ENCODE measurements at places on chromosomes 4 and X.

DNA sequence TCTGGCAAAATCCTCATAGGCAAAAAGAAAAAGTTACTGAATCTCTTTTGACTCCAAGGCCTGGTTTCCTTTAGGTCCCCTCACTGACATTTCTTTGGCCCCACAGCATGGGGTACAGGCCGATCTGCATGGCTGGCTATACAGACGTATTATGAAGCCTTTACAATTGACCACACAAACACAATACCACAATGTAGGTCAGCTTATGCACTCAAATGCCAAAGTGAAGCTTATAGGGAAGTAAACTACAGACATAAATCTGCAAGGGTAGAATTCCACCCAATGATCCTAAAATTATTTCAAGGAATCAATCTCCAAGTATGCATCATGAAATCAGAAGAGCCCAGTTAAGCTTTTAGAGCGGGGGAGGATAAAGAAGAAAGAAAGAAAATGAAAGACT is 20.7 kb downstream of the STX18 start:
- DNase-seq: no peak

DNA sequence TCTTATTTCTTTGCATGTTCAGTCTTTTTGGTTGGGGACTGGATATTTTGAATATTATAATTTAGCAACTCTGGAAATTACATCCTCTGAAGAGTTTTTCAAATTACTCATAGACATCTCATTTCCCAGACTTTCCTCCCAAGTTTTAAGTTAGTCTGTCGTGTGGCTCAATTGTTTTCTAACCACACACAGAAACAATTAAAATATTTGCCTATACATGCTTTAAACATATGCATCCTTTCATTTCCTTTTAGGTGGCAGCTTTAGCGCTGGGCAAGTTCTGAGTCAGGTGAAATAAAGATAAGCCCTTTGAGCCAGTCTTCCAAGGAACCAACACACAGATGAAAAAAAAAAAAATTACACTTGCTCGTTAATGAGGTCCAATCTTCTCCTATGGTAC is 307.0 kb upstream of the SPOCK3 start:
- DNase-seq: no peak

DNA sequence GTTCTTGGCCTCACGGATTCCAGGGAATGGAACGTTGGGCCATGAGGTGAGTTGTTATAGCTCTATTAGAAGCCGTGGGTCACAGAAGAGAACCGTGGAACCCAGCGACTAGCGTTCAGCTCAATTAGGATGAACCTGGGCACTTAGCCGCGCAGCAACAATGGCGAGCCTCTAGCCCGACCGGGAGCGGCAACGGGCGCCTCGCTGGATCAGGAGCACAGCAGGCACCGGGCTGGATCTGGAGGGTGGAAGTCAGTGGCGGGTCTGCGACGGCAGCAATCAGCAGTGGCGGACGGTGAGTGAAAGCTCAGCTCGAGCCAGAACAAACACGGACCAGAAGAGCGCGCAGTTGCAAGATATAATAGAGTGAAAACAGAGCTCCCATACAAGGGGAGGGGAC is 34.2 kb downstream of the AGA start:
- no peak for DNase-seq

GRCh38 chrX:112851806-112852205 is 11.2 kb upstream of the AMOT start:
- DNase-seq: peak; percentile 13

DNA sequence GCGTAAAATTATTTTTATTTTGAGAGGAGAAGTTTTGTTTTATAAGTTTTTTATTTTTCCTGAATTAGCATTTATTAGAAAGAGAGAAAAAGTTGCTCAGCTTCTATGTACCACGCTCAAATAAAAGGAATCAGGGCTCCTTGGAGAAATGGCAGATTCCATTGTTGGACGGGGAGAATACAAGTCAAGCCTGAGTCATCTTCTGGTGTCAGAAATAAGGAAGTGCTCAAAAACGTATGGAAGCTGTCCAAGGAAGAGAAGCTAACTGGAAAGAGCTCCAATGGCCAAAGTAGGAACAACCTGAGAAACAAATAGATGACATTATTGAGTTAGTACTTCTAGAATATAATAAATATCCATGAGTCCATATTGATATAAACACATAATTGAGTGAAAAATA is 89.3 kb upstream of the NEIL3 start:
- DNase-seq: peak; percentile 30

DNA sequence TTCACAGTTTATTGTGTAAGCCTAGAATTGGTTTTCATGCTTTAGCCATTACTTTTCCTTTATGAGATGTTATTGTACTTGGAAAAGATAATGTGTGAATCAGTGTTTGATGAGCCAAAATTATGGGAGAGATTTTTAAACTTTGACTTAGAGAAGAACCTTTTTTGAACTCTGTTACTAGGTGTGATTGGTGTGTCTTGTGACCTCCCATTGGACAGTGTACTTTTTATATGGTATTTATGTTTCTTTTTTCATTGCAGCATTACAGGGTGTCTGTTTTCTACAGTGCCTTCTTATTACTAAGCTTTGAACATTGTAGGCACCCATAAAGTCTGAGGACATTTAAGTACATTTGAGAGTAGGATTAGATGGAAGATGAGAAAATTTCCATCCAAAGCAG is 91.1 kb downstream of the SLC4A4 start:
- no peak for DNase-seq

GRCh38 chrX:7102119-7102518 is 45.4 kb upstream of the STS start:
- no peak for DNase-seq

DNA sequence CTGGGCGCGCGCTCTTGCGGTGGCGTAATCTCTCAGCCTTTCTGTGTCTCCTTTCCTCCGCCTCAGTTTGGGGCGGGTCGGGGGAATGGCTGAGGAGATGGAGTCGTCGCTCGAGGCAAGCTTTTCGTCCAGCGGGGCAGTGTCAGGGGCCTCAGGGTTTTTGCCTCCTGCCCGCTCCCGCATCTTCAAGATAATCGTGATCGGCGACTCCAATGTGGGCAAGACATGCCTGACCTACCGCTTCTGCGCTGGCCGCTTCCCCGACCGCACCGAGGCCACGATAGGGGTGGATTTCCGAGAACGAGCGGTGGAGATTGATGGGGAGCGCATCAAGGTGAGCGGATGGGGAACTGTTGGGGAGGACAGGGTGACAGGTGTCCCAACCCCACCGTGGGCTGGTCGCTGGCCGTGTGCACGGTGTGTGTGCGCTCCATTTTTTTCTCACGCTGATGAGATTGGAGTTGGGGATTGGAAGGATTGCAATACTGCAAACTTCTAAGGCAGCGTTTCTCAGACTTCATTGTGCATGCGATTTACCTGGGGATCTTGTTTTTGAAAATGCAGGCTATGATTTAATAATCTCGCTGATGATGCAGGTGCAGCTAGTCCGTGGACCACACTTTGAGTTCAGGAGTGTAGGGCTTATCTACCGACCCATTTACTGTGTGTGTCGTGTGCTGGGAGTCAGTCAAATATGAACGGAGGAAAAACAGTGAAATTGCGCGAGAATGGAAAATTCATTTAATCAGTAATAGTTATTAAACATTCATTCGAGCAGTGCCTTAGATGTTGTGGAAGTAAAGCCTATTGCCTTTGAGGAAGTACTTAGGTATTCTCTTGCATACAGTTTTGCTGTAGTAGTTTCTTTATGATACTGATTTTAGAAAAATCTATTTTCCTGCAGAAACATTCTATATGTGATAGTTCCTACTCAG is at the start of gene RAB33B:
Gene RAB33B (plus strand): TSS at position 11 of the 935 bp plus-strand sequence. CDS start 75 bp downstream, at position 86.
- DNase-seq: no peak

- DNase-seq: no peak
Measured at GRCh38 chr4:168538632-168539031, 41.8 kb downstream of the PALLD start.

- peak; percentile 0 for DNase-seq
Measured at GRCh38 chrX:9940421-9940820, 26.7 kb upstream of the CLDN34 start.

- DNase-seq: no peak
Measured at GRCh38 chr4:78079726-78080430, 22.8 kb downstream of the FRAS1 start.

- DNase-seq: no peak
Measured at GRCh38 chrX:111376897-111377578, 35.0 kb downstream of the DCX start.

DNA sequence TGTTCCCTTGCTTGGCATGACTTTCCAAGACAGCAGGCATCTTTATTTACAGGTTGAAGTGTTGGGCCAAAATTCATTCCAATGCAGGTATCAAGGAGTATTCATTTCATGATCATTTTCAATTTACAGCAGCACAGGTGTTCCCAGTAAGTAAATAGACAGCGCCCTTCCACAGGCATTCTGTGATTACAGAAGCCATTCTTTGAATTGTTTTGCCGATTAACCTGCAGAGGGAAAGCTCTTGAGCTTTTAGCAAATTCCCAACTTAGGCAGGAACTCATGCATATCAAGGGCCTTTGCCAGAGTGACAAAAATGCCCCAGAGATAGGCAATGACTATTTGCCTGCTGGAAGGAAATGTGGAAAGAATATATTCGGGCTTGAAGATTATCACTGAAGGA is 6.8 kb downstream of the TXK start:
- no peak for DNase-seq

DNA sequence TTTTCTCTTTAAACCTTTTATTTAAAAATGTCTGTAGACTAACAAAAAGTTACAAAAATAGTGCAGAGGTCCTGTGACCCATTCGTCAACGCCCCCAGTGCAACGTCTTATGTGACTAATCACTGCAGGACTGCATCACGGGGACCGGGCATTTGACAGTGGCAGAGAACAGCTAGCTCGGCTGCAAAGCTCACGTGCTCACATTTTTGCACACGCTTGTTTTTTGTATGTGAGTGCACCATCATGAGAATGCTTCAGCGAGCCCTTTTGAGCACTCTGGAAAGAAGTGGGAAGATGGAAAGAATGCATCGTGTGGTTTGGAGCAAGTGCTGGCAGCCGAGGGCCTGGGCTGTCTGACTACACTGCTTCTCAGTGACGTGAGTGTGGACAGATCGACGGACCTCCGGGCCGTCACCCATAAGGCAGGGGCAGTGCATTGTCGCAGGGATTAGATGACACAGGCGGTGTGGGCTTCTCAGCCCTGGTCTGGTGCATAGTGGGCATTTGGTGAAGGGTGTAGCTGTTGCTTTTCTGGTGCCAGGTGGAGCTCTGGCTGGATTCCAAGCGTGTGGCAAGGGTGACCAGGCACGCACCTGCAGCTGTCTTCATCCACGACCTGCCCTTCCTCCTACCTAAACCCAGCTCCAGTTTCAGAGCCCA is 17.7 kb downstream of the SPON2 start:
- no peak for DNase-seq

- no peak for DNase-seq
Measured at GRCh38 chr4:52625216-52625615, 33.9 kb downstream of the USP46 start.

DNA sequence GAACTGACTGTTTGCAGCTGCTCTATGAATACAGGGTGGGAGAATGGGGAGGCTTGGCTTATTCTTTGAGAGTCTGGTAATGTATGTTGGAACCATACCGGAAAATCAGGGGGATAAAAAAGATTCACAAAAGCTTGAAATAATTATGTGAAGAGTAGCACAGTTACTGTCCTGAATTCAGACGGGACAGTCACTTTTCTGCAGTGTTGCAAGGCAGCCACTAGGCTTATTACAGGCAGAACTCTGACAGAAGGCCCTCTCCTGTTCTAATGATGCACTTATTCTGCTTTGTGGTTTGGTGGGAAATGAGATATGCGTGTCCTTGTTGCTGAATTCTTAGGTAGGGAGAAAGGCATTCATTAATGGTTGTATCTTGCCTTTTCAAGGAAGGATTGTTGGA is 37.2 kb downstream of the GUCY1B1 start:
- DNase-seq: peak; percentile 4

- DNase-seq: peak; percentile 9
Measured at GRCh38 chr4:153466081-153466948, at the start of gene TMEM131L. TSS of gene TMEM131L (plus strand) at chr4:153466360. CDS start at chr4:153466398, 38 bp downstream.

DNA sequence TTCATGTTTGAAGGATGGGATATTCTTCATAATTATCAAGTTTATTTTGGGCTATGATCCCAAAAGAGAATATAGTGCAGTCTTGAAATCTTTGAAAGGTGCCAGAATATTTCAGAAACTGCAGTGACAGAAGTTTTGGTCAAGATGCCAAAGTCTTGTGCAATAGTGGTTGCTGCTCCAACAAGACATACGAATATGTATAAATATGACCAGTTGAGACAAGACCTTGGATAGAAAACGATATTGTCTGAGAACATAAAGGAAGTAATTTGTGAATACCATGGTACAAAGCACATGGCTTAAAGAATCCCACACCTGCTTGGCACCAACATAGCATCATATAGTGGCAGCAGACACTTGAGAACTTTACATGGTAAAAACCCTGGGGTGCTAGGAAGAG is 48.6 kb upstream of the AMELX start:
- no peak for DNase-seq

GRCh38 chr4:128031756-128032384 is 29.2 kb upstream of the LARP1B start:
- DNase-seq: no peak

DNA sequence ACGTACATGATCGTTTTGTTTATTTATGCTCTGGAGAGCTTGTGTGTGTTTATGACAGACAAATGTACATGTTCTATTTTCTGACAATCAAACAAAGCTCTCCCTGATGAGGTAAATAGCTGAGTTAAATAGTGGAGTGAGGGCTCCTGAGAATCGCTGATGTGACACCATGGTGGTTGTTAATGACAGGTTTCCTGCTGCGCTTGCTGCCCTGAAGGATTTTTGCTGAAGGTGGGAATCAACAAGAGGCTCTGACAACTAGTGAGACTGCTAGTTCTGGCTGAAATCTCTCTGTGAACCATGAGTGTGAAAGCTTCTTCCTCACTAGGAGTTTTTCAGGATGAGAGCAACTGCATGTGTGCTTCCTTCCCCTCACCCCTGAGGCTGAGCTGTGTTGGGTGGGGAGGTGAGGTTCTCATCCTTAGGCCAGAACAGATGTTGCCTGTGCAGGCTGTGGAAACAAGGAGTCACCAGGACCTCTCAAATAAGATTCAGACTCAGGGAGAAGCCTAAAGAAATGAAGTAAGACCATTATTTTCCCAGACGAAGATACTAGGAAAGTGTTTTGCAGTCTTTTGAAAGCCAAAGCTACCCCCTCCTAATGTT is 173.4 kb upstream of the JADE1 start:
- DNase-seq: no peak

DNA sequence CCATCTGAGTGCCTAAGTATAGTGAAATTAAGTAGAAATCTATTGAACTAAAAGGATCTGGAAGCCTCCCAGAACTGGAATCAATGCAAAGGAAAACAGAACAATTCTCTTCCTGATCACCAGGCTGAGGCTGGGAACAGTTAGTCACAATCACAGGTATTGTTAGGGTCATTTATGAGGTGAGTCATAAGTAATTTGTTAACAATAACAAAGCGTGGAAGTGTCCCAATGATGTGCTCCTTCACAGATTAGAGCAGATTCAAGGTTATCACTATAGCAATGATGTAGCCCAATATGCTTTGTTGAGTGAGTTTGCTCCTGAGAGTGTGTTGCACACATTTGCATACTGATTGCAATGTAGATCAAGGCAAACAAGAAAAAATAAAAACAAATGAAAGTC is 228.1 kb downstream of the ZNF674 start:
- DNase-seq: peak; percentile 2

- no peak for DNase-seq
Measured at GRCh38 chrX:103488332-103488731, 31.0 kb downstream of the RAB40A start.
